ENCODE measurements at places on chromosomes 2 and 18. TPM values are rescaled to one million over a fixed set of nuclear protein-coding genes. Genes with fewer than 3 reads are reported as not detected.

- DNase-seq: no peak
Observed at GRCh38 chr2:239094867-239095266, 247.0 kb downstream of the TWIST2 start.

The MAIP1 gene
- total RNA-seq: 25.7 TPM

The SCTR gene
- not detected for total RNA-seq

The C2orf72 gene
- total RNA-seq: not detected

The CD226 gene
- 0.75 TPM for total RNA-seq

The GDF7 gene
- not detected for total RNA-seq

The HOXD13 gene
- not detected for total RNA-seq

Measured in foreskin keratinocyte (primary cell).